ENCODE measurements at places on chromosomes 16 and 17.

GRCh38 chr17:13416748-13417363, 184.9 kb downstream of the HS3ST3A1 start:
- DNase-seq, result no peak

GRCh38 chr16:27967169-27967568, 96.3 kb downstream of the GSG1L start:
- DNase-seq, result no peak

- DNase-seq, result peak; percentile 81
Measured at GRCh38 chr17:7922845-7923628, 6.6 kb downstream of the KCNAB3 start.

DNA sequence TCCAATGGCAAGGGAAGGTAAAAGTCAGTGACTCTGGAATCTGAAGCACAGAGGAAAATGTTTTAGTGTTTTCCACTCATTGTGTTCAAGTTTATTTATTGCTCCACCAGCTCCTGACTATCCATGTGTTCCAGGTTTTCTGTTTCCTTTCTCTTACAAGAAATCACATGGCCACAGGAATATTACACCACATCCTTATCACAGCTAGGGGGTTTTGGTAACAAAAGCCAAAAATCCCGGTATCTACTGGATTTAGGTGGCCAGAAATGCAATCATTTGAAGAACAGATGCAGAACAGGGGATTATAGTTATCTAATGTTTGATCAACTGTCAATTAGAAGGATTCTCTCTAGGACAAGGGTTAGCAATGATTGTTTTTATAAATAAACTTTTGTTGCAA, 47.9 kb downstream of the STH start:
- peak; percentile 82 for DNase-seq

- no peak for DNase-seq
Measured at GRCh38 chr17:8499614-8500013, 63.9 kb downstream of the NDEL1 start.
